ENCODE measurements at places on chromosomes 1 and 21.

- no peak for DNase-seq
These were observed 8.0 kb upstream of the FAM20B start for GRCh38 chr1:179017383-179018326.

DNA sequence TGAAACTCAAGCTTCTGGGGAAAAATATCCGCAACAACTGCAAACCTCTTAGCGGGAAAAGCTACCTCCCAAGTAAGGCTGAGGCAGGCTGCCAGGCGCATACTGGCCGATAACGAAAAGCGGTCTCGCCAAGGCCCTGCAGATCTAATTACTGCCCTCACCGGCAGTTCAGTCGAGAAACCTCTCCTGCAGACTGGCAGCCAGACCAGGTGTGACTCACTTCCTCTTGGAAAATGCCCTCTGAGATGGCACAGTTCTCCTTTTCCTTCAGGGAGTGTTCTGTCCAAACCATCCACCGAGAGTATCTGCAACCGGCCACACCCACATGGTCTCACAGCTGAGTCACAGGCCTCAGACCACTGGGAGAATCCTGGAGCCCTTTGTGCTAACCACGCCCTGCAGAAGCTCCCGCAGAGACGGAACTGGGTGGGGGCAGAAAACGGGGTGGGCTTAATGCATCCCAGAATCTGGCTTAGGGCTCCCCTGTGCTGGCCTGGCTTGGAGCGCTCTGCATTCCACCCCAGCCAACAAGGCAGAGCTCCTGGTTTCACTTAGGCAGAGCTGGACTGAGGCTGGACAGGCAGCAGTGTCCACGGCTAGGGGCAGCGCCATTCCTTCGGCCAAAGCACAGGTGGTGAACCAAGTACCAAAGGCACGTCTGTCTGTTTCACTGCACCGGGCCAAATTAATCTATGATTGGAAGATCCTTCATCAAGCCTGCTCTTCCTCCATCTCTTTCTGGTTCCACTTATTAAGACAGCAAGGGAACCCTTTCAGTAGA lies 1.2 kb downstream of the S100A10 start:
- no peak for DNase-seq

GRCh38 chr1:162040657-162041056 lies 17.0 kb upstream of the OLFML2B start:
- no peak for DNase-seq

GRCh38 chr1:39411526-39412478 lies 79.6 kb upstream of the BMP8A start:
- no peak for DNase-seq

- no peak for DNase-seq
These were observed 61.5 kb downstream of the C21orf91 start for GRCh38 chr21:17757671-17758070.

DNA sequence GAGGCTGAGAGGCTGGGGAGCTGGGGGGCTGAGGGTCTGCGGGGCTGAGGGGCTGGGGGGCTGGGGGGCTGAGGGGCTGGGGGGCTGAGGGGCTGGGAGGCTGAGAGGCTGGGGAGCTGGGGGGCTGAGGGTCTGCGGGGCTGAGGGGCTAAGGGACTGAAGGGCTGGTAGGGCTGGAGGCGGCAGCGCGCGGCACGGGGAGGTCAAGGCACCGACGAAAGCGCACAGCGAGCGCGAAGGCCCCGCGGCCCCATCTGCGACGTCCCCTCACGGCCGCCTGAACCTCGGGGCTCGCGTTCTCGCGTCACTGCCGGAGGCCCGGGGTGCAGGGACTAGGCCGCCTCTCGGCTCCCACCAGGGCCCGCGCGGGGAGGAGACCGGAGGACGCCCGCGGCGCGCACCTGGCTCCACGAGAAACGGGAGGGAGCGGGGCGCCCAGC lies 356 bp downstream of the INTS11 start:
- no peak for DNase-seq

DNA sequence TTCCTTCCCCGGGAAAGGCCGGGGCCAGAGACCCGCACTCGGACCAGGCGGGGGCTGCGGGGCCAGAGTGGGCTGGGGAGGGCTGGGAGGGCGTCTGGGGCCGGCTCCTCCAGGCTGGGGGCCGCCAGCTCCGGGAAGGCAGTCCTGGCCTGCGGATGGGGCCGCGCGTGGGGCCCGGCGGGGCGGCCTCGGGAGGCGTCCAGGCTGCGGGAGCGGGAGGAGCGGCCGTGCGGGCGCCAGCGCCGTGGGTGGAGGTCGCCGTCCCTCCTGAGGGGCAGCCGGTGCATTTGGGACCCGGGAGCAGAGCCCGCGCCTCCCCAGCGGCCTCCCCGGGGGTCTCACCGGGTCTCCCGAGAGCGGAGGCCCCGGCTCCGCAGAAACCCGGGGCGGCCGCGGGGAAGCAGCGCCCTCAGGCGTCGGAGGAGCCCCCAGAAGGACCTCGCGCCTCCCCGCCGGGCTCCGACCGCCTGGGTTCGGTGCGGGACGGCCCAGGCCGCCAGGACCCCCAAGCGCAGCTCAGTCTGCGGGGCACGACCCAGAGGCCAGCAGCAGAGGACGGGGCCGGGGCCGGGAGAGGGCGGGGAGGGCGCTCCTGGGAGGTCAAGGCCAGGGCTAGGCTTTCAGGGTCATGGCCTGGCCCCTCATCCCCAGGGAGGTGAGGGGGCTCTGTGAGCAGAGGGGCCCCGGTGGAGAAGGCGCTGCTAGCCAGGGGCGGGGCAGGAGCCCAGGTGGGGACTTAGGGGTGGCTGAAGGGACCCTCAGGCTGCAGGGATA lies 7.2 kb upstream of the SLX9 start:
- peak; percentile 59 for DNase-seq

DNA sequence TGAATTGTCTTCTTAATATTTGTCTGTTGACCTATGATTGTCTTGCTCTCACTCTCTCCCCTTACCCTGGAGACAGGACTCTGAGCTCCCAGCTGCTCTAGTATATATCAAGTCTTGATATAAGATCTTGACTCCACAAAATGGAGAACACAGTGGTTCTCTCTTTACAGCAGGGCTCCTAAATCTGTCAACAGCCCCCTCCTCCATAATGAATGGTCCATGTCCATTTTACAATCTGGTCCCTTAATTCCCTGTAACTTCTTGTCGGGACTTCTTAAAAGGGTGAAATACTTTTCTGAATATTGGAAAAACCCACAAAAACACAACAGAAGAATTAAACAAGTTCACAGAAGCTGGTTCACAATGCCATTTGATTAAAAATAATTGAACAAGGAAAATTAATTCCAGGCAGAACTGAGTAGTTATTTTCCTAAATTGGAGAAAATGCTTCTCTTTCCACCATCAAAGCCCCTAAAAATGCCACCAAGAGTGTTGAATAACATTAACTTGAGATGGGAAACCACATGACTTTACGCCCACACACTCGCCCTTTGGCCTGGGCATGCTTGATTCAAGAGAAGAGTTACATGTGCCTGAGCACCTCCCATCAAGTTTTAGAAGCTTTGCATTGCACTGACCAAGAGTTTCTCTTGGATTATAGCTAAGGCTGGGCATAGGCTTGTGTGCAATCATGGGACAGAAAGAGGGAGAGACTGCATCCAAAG lies 109.8 kb downstream of the TOMM20 start:
- DNase-seq, result no peak

GRCh38 chr1:152546704-152547103 lies 19.9 kb downstream of the LCE3E start:
- no peak for DNase-seq

DNA sequence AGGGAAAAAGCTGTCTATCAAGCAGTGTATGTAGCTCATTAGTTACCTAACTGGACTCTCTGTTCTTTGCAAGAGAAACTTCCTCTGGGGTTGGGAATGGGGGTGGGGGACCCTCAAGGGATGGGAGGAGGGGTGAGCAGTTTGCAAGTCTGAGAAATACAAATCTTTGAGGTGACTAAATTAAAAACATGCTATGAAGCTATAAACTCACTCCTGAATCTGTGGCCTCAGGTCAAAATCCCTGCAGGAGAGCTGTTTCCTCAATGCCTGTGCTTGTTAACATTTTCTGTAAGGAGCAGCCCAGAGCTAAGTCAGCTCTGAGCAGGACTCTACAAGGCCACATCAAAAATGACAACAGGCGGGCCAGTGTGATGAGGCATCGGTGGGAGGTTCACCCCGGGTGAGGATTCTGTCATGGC lies 32.8 kb upstream of the PTPRC start:
- no peak for DNase-seq

DNA sequence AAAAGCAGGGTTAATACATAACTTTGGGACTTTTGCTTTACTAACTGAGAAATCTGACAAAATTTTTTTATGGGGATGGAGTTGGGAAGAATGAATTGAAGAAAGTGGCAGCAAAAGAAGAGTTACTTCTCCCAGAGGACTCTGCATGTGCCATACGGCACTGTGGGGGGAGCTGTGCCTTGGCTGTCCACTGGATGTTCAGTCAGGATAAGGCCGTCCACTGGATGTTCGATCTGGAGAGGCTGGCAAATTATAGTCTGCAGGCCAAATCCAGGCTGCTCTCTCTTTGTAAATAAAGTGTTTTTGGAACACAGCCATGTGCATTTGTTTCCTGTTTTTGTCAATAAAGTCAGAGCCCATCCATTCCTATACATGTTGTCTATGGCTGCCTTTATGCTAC lies 4.5 kb upstream of the MAP3K7CL start:
- no peak for DNase-seq
